ENCODE measurements at places on chromosomes 7 and 10. TPM values are rescaled to one million over a fixed set of nuclear protein-coding genes. Genes with fewer than 3 reads are reported as not detected.

Gene SFR1
- total RNA-seq: 9.3 TPM

Gene CNTNAP2
- total RNA-seq: 0.13 TPM

Gene GLI3
- total RNA-seq: 11.1 TPM

Gene SPDYE2B
- not detected for total RNA-seq

Gene AOAH
- 24.7 TPM for total RNA-seq

Gene PIK3CG
- 8.6 TPM for total RNA-seq

Gene TMEM196
- total RNA-seq: 0.06 TPM

Gene INMT
- 44.8 TPM for total RNA-seq

Gene GNG11
- 23.1 TPM for total RNA-seq

Gene PNLIPRP2
- not detected for total RNA-seq

Gene MYH16
- total RNA-seq: not detected

Gene ENTPD1
- total RNA-seq: 36.6 TPM

Gene NEUROD6
- total RNA-seq: not detected

Gene INSYN2A
- total RNA-seq: 0.28 TPM

Gene SNCG
- total RNA-seq: 41.3 TPM

Data from kidney (tissue), 22 donors.